HFF-Myc (cell line): ENCODE measurements at places on chromosomes 12 and 14.

- no peak for DNase-seq
Observed at GRCh38 chr14:100088226-100088625, 23.0 kb downstream of the EVL start.

DNA sequence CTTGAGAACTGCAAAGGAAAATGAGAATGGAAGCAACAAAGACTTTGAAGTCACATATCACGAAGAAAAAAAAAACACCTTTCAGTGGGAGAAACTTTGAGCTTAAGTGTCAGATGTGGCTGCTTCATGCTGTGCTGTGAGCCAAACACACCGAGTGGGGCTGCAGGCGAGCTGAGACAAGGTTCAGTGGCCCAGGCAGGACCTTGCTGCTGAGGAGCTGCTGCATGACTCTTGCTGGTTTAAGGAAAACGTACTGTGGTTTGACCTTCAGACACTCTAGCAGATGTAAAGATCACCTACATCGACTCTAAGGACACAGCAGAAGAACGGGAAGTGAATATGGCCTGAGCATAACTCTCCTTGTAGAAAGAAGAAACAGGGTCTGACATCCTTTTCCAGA lies 118.1 kb upstream of the OR4E1 start:
- DNase-seq: no peak

DNA sequence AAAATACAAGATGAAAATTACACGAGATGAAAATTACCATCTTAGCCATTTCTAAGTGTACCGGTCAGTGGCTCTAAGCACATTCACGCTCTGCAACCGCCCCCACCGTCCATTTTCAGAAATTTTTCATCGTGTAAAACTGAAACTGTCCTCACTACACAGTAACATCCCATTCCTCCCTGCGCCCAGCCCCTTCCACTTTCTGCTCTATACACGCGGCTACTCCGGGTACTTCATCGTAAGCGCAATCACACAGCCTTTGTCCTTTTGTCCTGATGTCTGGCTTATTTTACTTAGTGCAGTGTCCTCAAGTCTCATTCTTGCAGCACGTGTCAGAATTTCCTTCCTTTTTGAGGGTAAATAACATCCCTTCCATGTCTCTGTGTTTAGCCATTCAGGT lies 3.6 kb upstream of the GPR132 start:
- DNase-seq: no peak

DNA sequence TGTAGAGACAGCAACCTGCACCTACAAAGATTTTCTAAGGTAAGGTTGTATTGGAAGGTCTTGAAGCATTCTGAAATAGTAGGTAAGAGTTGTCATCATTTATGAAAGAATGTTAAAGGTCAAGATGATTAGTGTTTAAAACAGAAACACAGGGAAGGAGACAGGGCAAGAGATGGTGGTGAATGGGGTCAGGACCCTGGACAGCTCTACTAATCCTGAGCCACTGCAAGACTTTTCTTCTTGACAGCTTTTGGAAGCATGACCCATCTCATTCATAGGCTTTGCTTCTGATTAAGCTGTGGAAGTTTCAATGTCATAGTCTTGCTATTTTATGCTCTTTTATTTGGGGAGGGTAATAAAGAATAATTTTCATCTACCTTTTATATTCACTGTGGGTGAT lies 75.5 kb upstream of the CAND1 start:
- peak; percentile 2 for DNase-seq

GRCh38 chr12:14635776-14636175 lies 60.6 kb downstream of the GUCY2C start:
- no peak for DNase-seq

DNA sequence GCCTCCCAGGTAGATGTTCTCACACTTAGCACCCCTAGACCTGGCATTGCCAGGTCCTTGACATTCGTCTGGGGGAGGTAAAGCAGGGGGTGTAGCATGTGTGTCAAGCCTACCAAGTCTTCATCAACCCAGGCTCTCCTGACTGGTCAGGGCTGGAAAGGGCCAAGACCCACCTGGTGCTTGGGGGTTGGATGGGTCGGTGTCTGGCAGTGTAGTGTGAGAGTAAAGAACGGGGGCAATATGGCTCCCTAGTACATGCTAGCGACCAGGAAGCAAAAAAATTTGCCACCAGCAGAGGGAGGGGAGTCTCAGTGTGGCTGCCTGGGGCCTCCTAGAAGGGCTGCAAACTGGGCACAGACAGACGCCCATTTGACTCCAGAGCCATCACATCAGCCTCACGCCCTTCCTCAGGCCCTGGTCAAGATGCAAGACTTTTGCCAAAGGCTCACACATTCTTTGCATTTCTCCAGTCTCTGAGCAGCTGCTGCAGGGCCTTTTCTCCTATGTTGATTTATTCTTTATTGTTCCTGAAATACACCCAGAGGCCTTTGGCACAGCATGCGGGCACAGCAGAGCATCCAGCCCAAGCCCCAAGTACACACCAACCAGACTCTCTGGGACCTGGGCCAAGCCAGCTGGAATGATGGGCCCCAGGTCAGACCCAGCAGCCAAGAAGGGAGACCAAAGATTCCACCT lies 38.3 kb upstream of the PNMA1 start:
- DNase-seq: no peak

- no peak for DNase-seq
Observed at GRCh38 chr14:21643407-21643806, 8.7 kb upstream of the OR10G2 start.

- no peak for DNase-seq
Observed at GRCh38 chr14:70917633-70918032, 10.4 kb downstream of the PCNX1 start.

DNA sequence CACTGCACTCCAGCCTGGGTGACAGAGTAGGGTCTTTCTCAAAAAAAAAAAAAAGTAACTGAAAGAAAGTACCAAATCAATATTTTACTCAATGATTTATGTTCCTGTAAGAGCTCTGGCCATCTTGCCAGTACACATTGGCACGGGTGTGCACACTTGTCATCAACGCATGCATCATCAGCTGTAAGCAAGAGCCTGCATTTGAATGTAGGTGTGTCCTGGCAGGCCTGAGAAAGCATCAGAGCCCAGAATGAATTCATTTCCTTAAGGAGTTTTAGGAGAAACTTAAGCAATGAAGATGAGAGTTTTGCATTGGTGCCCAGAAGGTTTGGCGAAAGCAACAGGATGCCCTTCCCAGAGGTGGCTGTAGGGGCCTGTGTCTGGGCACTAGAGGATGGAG lies 88.5 kb upstream of the FZD10 start:
- DNase-seq: no peak

DNA sequence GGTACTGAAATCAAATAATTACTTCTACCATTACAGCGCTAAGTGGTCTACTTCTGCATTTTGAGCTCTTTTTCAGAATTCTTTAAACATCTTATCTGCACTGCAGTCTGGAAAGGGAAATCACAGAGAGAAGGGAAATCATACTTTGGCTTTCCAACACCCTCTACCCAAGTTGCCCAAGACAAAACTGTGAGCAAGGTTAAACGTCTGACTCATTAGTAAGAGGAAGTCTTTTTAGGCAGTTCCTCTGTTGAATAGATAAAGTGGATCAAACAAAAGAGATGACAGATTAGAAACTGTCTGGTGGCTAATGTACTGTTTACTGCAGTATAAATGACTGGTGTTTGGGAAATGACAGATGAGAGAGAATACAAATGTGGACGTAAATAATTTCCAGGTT lies 858.1 kb downstream of the NRXN3 start:
- no peak for DNase-seq

DNA sequence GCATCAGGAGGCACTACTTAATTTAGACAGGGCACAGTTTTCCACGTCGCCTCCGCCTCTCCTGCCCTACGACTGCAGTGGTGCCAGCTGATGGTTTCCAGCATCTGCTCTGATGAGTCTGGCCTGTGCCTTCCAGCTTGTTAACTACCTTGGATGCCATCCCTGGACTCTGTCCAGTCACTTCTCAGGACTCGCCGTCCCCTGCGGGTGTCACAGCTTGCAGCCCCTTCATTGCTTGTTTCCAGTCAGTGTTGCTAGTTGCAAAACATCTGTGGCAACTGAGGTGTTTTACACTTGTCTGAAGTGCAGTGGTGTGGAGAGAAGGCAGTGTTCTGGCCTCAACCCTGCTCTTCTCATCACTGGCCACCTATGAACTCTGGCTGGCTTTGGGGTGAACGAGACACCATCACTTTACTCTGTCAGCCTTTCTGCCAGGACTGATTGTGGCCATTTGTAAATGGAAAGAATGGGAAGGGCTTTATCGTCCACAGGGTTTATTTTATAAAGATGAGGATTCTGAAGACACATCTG lies 8.3 kb downstream of the ADGRD1 start:
- DNase-seq: no peak

GRCh38 chr12:78721906-78722305 lies 142.7 kb upstream of the SYT1 start:
- no peak for DNase-seq

GRCh38 chr12:131362291-131363211 lies 348.3 kb upstream of the SFSWAP start:
- DNase-seq: no peak
